Right lung (tissue), 10 donors: ENCODE measurements at places on chromosomes 12 and 14.
A peak's percentile ranks its signal among the peaks of the same experiment; 100 is the strongest.

DNA sequence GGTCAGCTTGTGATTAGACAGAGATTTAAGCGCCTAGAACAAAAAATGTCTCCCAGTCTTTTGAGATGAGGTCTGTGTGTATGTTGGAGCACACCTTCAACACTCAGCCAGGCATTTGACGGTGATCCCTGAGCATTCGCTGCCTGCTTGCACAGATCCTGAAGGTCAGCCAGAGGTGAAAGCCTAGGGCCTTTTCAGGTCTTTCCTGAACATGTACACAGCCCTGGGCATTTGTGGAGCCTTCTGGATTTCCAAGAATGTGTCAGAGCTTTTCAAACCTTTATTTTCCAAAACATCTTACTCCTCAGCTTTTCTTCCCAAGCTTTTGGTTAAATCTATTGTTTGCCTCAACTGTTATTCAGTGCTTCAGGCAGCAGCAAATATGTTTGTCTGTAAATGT, 59.1 kb upstream of the AMN start:
- DNase-seq, result no peak

GRCh38 chr12:62834971-62835547, 99.9 kb downstream of the PPM1H start:
- no peak for DNase-seq

- DNase-seq, result no peak
Measured at GRCh38 chr12:95017482-95017881, 14.0 kb upstream of the NDUFA12 start.

DNA sequence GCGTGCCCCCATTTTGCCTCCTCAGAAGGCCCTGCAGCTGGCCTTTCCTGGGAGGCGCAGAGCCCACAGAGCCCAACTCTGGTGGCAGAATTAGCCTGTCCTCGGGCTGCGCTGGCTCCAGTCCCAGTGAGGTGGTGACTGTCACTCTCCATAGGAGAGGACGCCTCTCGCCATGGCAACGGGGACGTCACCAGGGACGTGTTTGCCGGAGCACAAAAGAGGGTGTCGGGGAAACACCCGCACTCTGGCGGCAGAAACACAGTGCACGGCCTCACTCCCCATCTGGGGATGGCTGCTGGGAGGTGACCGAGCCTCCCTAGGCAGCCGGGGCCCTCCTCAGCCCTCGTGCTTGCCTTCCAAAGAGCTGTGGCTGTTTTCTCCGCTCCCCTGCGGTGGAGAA, 50.2 kb upstream of the NCOR2 start:
- no peak for DNase-seq

DNA sequence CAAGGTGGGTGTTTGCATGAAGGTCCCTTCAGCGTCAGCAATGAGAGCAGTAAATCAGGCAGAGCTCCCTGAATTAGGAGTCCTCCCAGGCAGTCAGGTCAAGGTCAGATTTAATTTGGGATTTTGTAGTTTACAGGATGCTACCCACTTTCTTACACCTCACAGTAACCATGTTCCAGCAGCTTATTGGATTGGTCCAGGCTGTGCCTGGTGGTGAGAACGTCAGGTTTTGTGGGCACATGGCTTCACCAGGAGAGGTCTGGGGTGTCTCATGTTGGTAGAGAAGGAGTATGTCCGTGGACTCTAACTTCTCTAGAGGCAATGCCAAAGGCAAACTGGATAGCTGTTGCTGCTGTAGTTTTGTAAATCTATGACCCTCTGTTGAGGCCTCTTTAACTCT, 158.3 kb downstream of the CACNA1C start:
- DNase-seq, result no peak

DNA sequence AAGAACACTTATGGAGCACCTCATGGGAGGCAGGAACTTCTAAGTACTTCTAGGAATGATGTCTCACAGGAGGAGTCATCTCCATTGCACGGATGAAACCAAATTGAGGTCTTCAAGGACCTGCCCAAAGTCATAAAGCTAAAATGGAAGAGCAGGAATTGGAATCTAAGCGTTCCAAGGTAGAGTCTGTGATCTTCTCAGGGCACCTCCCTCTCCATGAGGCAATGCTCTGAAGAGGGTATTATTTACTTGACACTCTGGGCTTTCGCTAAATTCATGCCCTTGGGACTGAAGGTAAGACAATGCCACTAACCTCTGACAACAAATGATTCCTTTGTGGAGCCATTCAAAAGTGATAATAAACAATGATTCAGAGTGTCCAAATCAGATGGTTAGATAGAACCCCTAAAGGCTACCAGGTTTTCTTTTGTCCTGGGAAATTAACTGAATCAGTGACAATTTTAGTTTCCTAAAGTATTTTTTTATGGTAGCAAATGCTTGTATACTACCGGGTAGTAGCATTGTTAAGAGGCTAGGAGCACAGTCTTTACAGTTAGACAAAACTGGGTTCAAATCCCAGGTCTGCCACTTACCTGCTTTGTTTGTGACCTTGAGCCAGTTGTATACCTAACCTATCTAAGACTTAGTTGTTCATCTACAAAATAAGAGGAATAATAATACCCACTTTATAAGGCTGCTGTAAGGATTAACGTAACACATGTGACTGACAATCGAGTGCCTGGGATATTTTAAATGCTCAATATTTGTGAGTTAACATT, 12.3 kb downstream of the HMGA2 start:
- DNase-seq, result no peak

- no peak for DNase-seq
Measured at GRCh38 chr12:108046650-108047049, 82.4 kb upstream of the WSCD2 start.

GRCh38 chr12:60842181-60842580, 1246.4 kb downstream of the SLC16A7 start:
- no peak for DNase-seq

GRCh38 chr12:3269594-3269993, 192.4 kb downstream of the TSPAN9 start:
- DNase-seq, result no peak

- no peak for DNase-seq
Measured at GRCh38 chr14:40870252-40870651, 736.4 kb upstream of the LRFN5 start.

DNA sequence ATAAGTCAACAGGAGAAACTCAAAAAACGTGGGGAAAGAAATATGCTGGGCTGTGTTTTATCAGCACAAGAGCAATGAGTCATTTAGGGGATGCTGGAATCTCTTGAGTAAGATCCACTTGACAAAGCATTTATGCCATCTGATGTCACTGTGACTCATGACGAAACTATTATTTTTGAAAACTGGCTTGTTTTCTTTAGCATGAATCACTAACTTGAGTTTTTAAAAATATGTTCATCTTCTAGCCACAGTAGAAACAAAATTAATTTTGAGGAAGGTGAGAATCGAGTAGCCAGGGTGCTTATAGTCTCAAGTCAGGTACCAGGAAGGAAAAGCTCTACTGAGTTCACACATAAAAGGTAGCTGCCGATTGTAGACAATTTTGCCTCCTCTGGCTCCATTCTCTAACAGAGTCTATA, 456.2 kb upstream of the MGAT4C start:
- DNase-seq, result no peak

- DNase-seq, result no peak
Measured at GRCh38 chr12:70252832-70253231, 9.6 kb downstream of the CNOT2 start.

- DNase-seq, result no peak
Measured at GRCh38 chr12:63792338-63792737, 12.6 kb downstream of the RXYLT1 start.

DNA sequence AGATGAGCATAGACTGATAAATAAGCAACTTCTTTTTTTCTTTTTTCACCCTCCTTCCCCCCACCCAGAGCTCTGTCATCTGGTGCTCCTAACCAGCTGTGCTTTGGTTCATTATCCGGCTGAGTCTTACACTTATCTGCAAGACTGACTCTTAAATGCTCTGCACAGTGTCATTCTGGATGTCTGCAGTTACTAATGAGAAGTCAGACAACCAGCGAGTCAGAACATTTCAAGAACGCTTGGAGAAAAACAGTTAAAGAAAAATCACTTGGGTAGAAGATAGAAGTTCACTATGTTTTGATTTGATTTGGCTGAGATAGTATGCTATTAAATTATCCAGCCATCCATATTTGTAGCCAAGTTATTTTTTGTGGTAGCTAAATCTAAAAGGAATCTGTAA, 328.9 kb upstream of the PRICKLE1 start:
- DNase-seq, result no peak

GRCh38 chr12:56128670-56129205, 671 bp downstream of the ESYT1 start:
- no peak for DNase-seq

- DNase-seq, result no peak
Measured at GRCh38 chr14:72253503-72253902, 321.3 kb downstream of the RGS6 start.

DNA sequence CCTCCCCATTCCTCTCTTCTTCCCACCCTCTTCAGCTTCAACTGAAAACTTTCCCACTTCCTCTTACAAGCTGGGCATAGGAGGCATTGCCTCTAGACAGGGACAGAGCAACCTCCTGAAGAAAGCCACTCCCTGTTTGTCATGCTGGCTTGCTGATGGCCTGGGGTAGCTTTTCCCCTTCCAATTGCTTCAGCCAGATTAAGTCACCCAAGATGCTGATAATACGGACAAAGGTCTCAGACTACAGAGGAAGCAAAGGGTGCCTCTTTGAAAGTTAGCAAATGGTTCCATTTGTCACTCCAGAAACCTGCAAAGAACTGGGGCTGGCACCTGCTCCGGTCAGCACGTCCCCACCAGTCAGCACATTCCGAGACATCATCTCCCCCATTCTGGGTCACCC, 6.0 kb downstream of the KRT2 start:
- DNase-seq, result no peak

DNA sequence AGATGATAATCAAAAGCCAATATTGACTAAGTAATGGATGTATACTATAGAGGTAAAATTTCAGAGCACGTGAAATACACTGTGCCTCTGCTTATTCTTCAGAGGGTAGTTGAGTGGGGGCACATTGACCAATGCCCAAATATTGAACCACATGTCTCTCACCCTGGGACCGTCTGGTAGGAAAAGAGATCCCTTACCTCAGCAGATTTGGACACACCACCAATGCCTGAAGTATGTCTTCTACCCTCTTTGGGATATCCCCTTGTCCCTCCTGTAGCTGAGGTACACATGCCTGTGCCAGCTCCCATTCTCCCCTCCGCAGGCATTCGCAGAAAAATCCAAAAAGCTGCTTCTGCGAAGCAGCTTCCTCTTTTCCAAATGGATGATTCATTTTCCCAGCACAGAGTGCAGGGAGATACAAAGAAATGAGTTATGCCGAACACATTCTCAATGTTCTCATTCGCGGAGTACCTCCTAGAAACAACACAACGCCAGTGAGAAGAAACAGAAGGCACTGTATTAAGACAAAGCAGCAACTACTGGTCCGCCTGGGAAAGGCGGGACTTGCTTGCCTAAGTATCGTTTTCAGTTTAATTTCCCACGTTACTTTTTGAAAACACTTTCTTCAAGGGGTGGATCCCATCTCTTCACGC, 691 bp downstream of the ZFYVE26 start:
- peak; percentile 2 for DNase-seq

DNA sequence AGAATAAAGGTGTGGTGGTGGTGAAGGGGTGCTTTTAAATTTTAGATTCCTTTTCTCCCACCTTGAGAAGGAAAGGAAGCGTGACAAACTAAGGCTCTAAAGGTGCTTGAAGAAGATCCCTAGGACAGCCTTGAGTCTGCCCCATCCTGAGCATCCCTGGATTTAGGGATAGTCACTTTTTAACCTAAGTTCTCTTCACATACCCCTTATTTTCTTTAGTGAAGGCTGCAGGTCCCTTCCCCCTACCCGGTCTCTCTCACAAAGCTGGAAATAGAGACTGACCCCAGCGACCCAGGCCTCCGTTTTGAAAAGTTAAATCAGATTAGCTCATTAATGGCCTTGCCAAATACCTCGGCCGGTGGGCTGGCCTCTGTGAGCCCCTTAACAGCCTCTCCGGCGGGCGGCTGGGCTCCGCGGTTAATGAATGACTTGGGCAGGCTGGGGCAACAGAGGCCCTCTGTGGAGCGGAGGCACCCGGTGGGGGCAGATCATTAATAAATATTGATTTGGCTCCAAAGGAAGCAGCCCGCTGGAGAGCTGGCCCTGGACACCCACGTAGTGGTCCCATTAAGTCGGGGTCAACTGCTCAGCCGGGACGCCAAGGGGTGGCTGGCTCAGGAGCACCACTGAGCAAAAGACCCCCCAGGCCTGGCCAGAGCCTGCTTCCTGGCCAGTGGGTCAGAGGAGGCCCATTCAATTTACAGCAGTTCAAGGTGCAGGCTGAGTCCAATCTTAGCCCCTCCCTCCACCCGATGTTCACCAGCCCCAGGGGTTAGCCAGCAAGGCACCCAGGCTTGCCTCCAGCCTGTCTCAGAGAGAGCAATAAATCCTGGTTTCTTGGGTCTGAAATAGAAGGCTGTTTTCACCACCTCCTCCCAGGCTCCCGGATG, 31.8 kb downstream of the PAH start:
- no peak for DNase-seq

- no peak for DNase-seq
Measured at GRCh38 chr12:96303653-96304052, 96.6 kb downstream of the CDK17 start.

GRCh38 chr12:22262309-22262708, 72.2 kb downstream of the ST8SIA1 start:
- DNase-seq, result no peak

DNA sequence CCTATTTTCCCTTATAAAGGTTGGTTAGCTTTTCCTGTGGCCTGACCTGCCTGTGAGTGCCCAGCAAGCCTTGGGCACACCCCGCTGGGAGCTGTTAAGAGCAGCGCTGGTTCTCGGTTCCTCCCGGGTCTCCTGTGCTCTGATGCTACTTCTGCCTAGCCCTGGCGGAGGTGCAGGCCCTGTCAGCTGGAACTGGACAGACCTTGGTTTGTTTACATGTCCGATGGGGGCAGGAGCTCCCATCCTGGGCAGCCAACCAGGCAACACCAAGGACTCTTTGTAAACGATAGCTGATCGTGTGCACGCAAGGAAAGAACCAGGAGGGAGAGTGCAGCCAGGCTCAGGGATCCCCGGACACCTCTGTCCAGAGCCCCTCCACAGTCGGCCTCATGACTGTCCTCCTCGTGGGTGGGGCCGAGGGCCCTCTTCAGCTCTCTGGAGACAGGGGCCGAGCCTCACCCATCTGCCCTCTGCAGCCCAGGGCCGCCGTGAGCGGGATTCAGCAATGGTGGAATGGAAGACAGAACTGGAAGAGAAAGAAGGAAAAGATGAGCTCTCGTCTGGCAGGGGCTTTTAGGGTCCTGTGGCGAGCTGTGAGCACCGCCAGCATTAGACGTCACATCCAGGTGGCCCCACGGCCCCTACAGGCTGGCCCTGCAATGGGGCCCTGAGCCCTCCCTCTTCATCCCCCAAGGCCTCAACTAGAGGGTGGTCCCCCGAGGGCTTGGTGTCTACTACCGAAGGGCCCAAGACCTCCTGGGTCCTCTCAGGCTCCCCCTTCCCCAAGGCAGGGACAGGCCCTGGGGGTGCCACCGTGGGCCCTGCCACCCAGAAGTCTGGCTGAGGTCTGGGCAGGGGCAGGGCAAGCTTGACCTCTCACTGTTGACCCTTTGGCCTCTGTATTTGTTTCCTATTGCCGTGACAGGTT, 12.3 kb downstream of the TNFAIP2 start:
- DNase-seq, result no peak
